GM12864 (cell line): ENCODE measurements at places on chromosomes 11 and 22.
A peak's percentile ranks its signal among the peaks of the same experiment; 100 is the strongest.

DNA sequence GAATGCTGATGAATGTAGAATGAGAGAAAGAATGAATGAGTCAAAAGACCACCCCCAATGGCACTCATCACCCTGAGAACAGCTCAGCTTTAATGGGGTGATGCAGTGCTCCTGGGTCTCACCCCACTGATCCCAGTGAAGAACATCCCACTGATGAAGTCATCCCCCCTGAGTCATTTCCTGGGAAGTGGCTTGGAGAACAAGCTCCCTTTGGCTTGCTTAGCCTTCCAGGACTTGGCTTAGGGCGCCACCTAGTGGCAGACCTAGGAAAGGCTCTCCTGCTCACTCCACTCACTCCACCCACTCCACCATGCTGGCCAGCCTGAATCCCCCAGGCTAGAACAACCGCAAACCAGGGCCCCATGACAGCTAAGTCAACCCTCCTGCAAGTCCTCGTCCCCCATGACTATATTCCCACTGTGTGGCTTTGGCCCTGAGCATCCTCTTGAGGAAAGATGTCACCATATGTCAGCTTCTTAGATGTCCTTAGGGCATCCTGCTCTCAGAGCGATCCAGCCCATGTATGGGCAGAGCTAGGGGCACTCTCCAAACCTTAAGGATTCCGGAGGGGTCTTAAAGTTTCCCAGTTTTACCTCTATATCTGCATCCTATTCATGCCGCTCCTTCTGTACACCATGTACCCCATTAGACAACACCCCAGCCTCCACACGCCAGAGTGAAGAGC is 17.8 kb upstream of the TMPRSS13 start:
- DNase-seq = peak; percentile 49

DNA sequence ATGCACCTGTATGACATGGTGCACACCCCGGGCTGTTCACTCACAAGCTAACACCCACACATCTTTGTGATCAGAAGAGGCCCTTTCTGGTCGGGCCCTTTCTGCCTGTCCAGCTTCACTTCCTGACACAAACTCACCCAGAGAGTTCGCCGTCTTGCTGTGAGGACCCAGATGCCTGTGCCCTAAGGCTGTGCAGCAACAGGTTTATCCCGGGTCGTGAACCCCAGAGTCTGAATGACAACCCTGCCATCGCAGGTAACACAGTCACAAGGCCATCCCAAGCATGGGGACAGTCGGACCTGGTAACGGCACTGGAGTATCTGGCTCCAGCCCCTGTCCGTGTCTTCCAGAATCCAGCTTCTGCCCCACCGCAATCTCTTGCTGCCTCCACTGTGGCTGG is 235.1 kb downstream of the BUD13 start:
- no peak for DNase-seq

DNA sequence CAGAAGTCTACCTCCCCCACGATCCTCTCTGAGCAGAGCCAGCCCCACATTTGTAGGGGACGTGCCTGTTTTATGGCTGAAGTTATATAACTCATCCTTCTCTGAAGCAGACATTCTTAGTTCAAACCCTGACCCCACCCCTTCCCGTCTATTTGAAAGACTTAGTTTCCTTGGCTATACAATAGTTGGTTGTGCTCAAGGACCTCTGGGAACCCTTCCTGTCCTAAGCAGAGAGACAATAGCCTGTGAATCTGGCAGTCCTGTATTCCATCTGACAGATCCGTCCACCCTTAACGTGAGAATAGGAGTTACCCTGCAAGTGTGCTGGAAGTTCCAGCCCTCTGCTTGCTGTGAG is 75.2 kb downstream of the MN1 start:
- DNase-seq = no peak

- no peak for DNase-seq
These were observed 51.5 kb downstream of the RBFOX2 start for GRCh38 chr22:35977136-35977535.

- DNase-seq = no peak
These were observed 84.7 kb downstream of the ABTB2 start for GRCh38 chr11:34273099-34273498.

- DNase-seq = no peak
These were observed 16.3 kb upstream of the RDX start for GRCh38 chr11:110312670-110313069.

- DNase-seq = no peak
These were observed 32.1 kb downstream of the FAM168A start for GRCh38 chr11:73565804-73566203.

DNA sequence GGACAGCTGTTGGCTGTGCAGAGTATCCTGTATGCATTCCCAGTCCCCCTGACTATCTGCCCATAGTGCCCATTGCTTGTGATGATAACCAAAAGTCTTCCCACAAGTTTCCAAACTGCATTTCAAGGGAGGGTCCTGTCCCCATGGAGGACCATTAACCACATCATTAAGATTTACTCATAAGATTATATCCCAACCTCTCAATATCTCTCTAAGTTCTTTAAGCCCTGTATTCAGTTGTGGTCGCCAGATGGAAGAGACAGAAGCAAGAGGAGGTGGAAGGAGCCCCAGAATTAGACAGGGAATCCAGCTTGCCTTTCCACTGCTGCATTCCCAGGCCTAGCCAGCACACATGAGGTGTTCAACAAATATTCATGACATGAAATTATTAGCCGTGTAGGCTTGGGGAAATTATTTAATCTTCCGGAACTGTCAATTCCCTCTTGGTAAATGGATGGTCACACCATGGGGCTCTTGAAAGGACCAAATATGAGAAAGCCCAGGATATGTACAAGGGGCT is 42.6 kb upstream of the TIMP3 start:
- no peak for DNase-seq
